ENCODE measurements at places on chromosomes 5 and 9.

DNA sequence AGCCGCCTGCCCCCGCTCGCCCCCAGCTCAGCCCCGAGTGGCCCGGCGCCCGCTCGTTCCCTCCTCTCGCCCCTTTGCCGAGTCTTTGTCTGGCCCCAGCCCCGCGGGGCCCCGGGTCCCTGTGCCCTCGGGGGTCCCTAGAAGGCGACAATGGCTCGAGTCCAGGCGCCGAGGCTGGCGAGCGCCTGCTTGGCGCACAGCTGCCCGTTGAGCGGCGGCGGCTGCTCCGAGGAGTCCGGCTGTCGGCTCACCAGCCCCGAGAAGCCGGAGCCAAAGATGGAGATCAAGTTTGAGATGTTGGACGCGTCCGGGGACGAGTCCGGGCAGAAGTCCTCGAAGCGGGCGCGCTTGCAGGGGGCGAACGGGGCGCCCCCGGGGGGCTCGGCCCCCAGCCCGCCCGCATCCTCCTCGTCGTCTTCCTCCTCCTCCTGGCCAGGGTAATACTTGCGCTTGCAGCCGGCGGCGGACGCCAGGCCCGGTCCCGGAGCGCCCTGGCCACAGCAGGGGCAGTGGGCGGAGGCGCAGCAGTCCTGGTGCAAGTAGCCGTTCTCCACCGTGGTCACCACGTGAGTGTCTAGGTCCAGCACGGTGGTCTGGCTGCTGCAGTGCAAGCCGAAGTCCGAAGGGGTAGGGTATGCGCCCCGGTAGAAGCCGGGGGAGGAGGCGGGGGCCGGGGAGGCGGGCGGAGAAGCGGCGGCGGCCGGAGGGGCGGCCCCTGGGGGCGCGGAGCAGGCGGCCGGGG lies 1.2 kb downstream of the IER5L start:
- peak; percentile 29 for DNase-seq

DNA sequence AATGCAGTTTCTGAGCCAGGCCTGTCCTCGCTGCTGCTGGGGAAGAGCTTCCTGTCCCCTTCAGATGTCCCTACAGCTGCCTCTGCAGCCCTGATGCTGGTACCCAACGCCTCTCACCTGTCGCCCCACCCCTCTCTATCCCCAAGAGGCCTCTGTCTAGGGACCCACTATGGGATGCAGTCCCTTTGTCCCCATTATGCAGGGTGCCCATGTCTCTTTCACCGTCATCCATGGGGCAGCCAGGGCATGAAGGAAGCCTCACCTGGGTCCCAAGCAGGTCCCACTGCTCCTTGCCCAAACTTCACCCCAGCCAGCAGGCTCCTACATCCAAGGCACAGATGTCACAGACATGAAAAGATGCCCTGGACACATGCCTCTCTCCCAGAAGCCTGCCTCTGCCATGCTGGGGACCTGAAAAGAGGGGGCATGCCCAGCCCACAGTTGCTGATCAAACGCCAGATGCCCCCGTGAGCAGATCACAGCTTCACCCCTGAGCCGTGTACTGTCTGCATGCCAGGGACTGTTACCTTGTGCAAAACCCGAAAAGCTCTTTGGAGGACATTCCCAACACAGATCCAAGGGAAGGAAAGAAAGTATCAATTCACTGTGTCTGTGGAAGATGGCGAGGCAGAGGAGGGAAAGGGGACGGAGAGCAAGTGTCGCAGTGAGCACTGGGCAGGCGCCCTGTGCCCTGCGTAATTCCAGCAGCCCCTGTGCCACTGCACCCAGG lies 81.0 kb downstream of the ADAMTS2 start:
- no peak for DNase-seq

DNA sequence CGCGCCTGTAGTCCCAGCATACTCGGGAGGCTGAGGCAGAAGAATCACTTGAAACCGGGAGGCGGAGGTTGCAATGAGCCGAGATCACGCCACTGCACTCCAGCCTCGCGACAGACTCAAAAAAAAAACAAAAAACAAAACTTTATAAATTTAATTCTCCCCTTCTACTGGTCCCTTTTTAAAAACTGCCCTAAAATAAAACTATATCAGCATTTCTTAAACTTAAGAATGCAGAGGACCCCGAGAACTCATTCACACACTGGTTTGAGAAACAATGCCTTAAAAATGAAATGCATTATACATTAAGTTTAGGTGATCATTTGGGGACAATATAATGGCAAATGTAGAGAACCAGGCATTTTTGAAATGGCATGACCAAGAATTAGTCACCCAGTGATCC lies 2.3 kb downstream of the C5orf15 start:
- no peak for DNase-seq

GRCh38 chr5:88944751-88945531 lies 62.0 kb upstream of the MEF2C start:
- DNase-seq = peak; percentile 31

DNA sequence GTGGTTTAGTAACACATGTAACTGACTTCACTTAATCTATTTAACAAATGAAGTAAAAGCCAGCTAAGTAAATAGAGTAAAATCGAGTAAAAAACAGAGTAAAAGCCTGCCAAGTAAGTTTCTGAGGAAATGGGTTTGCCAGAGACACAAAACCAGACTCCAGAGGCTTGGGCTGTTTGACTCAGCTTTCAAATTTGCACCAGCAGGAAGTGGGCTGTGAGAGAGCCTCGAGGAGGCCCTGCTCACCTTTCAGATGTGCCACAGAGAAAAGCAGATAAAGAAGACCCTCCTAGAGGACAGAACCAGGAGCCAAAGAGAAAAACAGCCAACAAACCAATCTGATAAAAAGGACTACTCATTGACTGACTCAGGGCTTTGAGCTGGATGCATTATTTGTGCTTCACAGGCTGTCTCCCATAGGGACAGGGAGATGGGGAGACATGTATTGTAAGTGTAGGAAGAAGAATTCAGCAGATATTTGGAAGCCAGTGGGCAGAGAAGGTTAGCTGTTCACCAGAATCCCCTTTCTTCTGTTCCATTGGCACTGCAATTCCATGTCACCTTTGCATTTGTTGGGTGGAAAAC lies 14.4 kb upstream of the AMACR start:
- DNase-seq = no peak

DNA sequence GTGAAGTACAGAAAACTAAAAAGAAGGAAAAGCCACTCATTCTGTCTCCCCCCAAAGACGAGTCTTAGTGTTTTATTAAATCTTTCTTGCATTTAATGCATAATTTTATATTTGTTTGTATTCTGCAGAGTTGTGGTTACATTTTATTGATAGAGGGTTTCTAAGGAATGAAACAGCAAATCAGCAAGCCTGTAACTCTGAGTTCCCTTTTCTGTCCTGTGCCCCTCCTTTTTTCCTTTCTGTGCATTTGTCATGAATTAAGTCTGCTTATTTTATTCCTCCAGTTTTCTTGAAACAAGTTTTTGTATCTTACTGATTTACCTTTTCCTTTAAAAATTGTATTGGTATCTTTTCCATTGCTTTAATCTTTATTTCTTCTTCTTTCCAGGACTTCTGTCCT lies 132.8 kb downstream of the MUSK start:
- peak; percentile 47 for DNase-seq

- DNase-seq = no peak
Measured at GRCh38 chr5:108206707-108207106, 175.2 kb downstream of the FBXL17 start.

- DNase-seq = no peak
Measured at GRCh38 chr9:5191985-5192384, 6.5 kb upstream of the INSL6 start.

- no peak for DNase-seq
Measured at GRCh38 chr9:71895117-71895516, 15.9 kb downstream of the ABHD17B start.

GRCh38 chr5:29131285-29131684 lies 2062.2 kb upstream of the CDH6 start:
- no peak for DNase-seq

DNA sequence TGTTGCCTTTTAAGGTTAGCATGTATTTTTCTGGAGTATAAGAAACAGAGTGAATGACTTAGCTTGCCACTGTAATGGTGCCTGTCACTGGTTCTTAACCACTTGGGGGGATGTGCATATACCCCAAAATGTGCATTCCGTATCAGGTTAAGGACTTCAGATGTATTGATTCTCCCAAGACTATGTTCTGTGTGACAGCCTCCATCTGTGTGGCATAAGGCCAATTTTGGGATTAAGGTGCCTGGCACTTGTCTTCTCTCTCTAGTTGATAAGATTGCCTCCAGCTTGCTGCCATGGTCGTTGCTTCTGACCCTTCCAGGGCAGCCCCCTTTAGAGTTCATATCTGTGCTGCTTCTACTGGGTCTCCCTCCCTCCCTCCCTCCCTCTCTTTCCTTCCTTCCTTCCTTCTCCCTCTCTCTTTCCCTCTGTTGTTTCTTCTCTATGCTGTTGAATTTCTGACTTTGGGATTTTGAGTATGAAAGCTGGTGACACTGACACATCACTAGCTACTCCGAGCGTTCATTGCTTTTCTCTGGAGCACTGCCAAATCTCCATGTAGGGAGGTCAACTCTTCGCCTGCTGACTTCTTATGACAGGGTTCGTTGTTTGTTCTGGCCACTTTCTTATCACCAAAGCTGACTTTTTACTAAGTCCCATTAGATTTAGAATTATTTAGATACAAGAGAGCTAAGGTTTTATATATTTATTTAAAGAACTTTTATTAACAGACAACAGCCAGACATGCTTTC lies 31.0 kb downstream of the TNFAIP8 start:
- DNase-seq = no peak

GRCh38 chr5:81422671-81423070 lies 28.7 kb upstream of the ACOT12 start:
- DNase-seq = peak; percentile 93

DNA sequence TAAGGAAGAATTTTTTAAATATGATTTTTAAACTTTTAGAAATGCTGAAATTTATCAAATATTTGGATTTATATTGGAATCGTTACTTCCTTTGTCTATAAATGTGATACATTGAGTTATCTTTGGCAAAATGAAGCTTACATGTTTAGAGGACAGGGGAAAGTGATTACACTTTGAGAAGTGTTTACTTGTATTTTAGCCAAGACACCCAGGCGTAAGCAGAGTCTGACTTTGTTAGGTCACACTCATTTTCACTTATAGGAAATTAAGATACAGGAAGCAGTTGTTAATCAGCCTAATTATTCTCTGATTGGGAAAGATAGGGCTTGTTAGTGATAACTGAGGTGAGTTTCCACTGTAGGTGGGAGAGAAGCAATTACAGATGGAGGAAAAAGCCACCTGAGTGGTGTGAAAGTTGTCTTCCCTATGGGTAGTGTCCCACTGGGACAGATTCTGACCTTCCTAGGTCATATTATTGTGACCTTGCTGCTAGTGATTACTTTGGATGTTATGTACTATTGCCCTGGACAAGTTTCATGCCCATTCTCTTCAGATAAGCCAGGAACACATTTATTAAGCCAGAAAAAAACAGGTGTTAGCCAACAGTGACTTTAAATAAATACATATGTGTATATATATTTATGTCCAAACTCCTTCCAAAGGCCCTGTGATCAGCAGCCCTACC lies 88.7 kb downstream of the UHRF2 start:
- DNase-seq = no peak

Data from fibroblast of gingiva (primary cell).